Muscle of arm (tissue), 14 donors: ENCODE measurements at places on chromosomes 1 and 21.

DNA sequence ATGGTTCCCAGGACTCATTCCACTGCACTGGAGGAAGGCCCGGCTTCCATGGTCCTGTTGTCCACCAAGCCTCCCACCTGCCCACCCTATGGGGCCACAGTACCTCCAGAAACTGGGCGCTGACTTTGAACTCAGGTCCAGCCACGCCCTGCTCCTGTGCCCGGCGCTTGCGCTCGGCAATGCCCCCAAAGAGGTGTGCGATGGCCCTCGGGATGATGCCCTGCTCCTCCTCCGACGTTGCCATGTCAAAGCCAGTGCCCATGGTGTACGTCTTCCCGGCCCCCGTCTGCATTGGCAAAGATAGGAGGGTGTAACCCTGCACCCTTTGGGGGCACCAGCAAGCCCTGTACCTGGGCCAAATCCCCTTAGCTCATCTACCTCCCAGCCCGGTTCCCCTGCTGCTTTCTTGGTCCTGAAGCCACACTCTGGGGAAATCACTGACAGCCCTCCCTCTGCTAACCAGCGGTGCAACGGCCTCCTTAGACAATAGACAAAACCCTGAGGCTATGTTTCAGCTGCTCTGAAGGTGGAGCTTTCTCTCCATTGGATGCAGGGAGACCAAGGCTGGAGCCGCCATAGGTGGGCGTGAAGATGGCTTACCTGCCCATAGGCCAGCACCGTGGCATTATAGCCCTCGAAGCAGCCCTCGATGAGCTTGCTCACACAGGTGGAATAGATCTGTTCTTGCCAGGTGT is 14.7 kb downstream of the KIF21B start:
- no peak for DNase-seq

GRCh38 chr21:25901330-25901979 is 166.7 kb downstream of the GABPA start:
- no peak for DNase-seq

DNA sequence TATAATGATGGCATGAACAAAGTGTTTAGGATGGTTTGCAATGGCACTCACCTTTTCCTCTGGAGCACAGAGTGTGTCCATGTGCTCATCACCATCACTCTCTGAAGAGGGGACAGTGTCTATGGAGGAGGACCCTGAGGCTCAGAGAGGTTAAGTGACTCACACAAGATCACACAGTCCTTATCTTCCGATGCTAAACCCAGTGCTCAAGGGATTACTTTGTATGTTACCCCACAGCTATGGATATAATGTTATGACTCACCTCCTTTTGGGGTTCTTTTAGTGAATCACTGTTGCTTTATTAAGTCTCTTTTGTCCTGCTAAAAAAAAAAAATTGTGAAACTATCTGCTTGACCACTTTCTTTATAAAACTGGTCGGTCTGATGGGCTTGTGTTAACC is 67.6 kb downstream of the TENT5C start:
- no peak for DNase-seq

DNA sequence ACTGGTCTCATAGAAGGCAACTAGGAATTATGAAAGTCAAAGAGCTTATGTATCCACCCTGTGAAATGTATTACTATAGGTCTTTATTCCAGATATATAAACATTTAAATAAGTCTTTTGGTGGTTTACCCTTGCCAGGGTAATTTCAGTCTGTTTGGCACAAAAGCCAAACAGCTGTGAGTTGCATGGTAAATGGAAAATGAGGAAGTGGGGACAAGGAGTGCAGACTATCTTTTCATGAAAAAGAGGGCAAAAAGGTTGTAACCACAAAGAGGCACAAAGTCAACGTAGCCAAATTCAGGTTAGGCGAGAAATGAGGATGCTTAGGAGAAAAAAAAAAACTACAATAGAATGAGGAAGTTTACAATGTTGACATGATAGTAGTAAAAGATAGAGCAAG is 492.3 kb upstream of the PRMT6 start:
- no peak for DNase-seq

DNA sequence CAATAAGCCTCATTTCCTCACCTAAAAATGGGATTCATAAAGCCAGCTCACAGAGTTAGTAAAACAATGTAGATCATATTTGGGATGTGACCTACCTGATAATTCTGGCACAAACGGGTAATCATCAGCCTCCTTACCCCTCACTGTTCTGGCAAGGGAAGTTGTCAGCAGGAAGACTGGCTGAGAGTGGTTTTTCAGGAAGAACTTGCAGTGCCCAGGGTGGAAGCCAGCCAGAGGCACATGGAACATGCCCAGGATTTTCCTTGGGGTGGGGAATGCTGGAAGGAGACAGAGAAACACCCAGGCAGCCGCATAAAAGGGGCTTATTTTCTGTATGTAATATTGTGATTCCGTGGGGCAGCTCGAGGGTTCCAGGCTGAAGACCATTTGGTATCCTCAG is 7.7 kb upstream of the SLC5A9 start:
- DNase-seq = no peak

DNA sequence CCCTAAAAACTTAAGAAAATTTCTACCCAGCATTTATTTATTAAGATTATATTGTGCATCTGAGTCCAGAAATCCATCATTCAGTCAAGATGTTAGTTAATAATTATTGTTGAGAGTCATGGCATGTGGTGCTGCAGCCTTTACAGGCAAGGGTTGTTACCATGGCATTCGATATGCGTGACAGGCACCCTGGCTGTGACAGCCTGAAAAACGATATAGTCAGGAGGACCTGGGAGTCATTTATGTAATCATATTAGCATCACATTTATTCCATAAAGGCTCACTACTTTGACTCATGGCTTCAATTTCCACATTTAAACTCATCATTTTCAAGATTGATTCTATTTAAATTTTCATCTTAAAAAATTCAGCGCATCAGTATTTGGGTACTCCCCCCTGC is 68.0 kb downstream of the CACHD1 start:
- DNase-seq = no peak

DNA sequence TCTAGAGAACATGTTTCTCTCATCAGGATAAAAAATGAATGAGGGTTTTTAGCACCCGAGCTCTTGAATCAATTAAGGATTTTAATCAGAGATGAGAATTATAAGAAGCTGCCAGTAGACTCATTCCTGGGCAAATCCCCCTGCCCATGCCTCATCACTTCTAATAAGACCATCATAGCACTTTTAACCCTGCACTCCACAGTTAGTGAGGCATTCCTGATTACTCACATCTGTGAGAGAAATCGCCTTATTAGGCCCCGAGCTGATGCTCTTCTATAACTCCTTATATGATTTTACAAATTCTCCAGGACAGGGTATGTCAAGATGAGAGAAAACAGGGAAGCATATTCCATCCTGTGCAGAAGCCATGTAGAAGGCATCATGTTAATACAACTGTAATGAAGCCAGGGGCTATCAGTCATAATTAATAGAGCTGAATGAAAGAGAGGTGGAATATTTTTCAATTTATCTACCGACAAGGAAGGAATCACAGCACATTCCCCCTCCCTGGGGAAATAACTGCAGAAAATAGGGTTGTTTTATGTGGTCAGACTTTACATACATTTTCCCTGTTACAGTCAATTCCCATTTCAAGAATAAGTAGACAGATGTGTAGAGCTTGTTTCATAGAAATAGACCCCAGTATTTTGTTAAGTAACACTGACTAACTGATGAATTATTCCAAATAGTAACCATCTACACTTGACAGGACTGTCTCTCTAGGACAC is 272.7 kb downstream of the HHIPL2 start:
- DNase-seq = no peak

GRCh38 chr1:27047914-27048313 is 35.3 kb upstream of the TENT5B start:
- DNase-seq = no peak
